ENCODE measurements at places on chromosomes 1 and 21.

GRCh38 chr1:32341971-32342370 lies 5.9 kb upstream of the MARCKSL1 start:
- DNase-seq: no peak

DNA sequence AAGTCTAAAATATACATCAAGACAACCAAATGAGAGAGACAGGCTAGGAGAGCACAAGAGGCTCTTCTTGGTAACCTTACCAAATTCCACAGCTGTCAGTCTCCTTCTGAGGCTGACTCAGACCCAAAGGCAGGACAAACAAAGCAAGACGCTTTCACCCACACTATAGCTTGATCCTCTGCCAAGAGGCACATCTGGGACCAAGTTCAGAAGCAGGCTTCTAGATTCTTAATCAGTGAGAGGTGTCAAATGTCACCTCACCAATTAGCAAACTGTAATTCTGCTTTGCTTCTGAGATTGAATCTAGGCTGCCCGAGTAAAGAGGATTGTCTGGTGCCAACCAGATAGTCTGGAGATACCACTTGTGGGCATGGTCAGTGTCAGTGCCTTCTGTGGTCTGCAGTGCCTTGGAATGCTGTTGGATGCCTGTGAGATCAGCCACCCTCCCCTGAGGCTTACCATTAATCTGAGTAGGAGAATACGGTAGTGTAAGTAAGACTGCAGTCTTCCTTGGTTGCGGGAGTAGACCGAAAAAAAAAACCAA lies 151.0 kb downstream of the FMN2 start:
- DNase-seq: peak; percentile 94

DNA sequence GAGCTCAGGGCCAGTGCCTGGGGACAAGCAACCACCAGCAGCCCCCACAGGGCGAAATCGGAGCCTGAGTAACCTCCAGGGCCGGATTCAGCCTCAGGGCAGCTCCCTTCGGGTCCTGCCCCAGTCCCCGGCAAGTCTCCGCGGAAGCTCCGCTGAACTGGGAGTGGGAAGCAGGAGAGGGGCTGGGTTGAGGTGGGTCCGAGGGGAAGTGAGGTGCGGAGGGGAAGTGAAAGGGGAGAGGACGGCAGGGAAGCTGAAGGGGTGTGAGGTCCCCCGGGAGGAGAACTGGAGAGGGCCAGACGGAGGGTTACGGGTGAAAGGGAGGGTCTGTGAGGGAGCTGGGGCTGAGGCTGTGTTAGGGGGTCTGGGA lies 560 bp downstream of the PADI2 start:
- no peak for DNase-seq

DNA sequence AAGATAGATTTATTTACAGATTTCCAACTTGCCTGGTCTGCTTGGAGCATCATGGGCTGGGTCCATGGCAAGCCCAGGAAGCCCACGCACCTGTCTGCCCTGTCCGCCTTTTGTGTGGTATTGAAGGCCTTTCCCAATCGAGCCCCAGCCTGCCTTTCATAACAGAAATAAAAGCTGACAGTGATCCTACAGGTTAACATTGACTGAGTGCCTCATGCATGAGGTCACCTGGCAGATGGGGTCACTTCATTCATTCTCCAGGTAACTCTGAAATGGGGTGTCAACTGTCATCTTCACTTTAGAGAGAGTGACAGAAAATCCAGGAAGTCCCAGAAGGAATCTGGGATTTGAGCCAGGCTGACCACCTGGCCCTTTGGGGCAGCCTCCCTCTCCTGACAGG lies 36.3 kb upstream of the CASZ1 start:
- no peak for DNase-seq

- peak; percentile 7 for DNase-seq
Observed at GRCh38 chr1:63363014-63363413, 4.4 kb upstream of the ALG6 start.

DNA sequence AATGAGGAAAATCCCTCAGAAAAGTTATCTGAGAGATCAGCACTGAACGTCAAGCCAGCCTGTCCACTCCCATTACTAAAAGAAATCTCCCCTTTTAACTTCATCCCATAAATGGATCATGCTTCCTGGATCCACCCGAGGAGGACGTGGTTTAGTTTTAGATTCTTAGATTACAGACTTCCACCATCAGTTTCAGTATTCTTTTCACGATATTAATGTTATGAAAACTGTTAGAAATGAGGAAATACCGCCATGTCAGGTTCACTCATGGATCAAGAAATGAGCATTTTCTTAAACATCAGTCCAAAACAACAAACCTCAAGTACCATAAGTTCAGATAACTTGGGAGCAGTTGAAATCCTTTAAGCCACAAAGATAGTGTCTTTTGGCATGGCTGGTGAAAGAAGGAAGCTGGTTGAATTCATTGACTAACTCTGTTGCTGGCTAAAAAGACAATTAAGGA lies 49.8 kb downstream of the NFIA start:
- no peak for DNase-seq

DNA sequence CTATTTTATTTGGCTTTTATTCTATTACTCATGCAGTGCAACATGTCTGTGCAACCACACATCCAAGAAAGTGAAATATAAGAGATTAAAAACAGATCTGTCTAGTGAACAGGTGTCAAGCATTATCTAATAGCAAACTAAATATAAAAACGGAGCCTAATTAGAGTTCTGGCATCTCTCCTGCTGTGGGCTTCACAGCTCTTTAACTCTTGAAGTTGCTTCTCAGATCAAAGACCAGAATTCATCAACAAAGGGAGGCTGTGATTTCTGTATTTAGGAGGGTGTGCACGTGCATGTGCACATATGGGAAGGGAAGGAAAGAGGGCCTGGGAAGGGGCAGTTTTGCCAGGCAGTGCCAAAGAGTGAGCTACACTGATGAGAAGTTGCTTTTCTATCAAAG lies 81.0 kb downstream of the MIS18A start:
- DNase-seq: no peak

DNA sequence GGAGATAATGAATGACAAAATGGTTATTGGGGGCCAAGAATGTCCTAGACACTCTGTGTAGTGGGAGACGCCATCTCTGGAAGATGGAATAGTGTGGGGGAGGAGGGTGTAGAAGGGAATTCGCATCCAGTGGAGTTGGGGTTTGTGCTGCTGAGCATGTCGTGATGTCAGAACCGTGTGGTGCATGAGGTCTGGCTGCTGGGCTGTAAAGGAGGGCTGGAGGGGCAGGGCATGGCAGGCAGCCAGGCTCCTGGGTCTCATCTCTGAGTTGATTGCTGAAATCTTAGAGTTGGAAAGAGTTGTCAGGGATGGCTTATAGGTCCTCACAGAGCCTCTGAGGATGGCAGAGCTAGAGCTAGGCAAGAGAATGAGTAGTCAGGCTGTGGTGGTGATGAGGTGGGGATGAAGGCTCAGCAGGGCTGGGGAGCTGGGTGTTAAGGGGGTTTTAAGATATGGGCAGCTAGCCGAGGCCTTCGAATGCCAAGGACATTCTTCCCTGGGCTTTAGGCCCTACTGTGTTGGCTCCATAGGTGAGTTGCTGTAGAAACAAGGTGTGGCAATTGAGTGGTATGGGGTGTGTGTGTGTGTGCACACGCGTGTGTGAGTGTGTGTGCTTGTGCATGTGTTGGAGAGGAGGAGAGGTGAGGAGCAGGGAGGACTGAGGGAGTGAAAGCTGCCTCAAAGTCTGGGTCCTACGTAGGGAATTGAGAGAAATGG lies 1.9 kb downstream of the PPFIA4 start:
- DNase-seq: no peak

GRCh38 chr1:20723537-20724363 lies 5.9 kb upstream of the KIF17 start:
- no peak for DNase-seq

DNA sequence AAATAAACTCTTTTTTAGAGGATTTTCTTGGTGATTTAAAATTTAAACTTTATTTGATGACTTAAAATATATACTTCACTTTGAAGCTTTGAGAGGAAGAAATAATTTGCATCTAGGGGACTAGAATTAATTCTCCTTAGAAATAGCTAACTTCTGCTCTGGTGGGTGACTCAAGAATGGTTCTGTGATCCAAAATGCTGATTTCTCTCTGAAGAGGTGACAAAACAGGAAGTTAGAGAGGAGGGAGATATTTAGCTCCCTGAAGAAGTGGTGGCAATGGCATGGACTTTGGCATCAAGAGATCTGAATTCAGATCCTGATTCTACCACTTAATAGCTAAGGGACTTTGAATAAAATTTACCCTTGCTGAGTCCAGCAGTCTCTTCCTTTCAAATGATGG lies 125.8 kb upstream of the ATP1B1 start:
- no peak for DNase-seq

DNA sequence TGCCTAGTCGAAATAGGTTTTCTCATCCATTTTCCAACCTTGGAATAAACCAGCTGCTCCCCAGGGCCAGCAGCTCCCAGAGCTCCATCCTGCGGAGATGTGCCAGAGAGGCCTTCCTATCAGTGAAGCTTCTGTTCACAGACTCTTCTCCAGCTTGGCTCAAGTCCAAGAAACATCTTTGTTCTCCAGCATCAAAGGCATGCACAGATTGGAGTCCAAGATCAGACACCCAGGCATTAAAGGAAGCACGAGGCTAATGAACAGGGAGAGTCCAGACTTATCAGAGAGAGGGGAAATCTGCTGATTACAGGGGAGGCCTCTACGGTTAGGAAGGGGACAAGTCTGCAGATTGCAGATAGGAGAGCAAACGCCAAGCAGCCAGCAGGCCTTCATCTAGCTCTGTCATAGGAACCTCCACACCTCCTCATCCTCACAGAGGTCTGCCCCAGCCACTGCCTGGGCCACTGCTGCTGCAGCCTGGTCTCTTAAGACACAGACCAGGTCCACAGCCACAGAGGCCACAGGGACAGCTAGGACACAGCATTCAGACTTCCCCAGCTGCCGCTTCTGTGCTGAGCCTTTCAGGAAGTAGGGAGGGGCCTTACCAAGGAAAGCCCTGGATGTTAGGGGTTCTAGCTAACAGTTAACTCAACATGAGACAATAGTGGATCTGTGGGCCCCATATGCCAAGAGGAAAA lies 3.4 kb downstream of the PRR9 start:
- peak; percentile 1 for DNase-seq

- DNase-seq: no peak
Observed at GRCh38 chr1:159847231-159847630, 15.2 kb downstream of the VSIG8 start.

- peak; percentile 34 for DNase-seq
Observed at GRCh38 chr1:6260961-6261614, at the start of gene GPR153. TSS of gene GPR153 (minus strand) at chr1:6261098. CDS start at chr1:6254905, 6,193 bp downstream.

GRCh38 chr1:38923607-38924006 lies 18.0 kb downstream of the RHBDL2 start:
- no peak for DNase-seq

- no peak for DNase-seq
Observed at GRCh38 chr1:205612556-205612955, 19.3 kb downstream of the ELK4 start.

GRCh38 chr1:54121482-54122134 lies 31.2 kb downstream of the CDCP2 start:
- DNase-seq: peak; percentile 77

DNA sequence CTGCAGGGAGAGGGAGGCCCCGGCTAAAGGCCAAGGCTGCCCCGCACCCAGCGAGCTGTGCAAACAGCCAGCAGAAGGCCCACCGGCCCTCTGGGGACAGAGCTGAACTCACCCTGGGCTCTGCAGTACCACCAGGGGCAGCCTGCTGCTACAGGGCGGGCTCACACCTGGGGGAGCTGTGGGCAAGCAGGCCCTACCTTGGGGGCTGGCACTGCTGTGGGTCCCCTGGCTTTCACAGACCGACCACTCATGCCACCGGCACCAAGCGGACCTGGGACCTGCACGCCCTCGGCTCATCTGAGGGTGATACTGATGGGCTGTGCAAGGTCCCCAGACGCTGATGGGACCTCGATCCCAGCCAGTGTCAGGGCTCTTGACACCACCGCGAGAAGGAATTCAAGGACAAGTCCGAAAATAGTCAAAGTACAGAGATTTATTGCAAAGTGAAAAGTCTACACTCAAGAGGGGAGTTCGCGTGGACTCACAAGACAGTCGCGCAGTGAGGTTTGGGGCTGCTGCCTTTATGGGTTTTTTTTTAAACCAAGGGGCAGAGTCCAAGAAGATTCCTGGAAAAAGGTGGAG lies 61.0 kb upstream of the ADARB1 start:
- DNase-seq: no peak

DNA sequence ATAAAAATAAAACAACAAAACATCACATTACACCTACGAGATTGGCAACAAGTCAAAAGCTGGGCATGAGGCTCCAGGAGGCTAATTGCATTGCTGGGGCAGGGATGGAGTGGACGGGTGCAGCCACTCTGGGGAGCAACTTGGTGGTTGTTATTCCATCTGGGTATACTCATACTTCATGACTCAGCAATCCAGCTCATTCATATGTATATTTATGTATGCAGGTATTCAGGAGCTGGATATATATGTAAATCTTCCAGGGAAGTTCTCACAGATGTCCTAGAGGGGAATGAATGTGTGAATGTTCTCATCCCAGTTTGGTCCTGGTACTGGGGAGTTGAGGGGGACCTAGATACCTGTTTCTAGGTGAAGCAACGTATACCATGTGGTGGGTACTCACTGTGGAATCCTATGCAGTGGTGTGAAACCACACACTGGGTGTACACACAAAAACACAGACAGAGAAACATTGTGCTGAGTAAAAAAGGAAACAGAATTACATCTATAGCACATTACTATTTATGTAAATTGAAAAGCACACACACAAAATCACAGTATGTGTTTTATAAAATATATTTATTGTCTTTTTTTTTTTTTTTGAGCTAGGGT lies 79.7 kb upstream of the RAB4A start:
- DNase-seq: peak; percentile 41

- DNase-seq: no peak
Observed at GRCh38 chr1:23288201-23288600, 55.9 kb downstream of the HNRNPR start.

- DNase-seq: peak; percentile 28
Observed at GRCh38 chr1:176949033-176949662, 215.4 kb downstream of the ASTN1 start.

- DNase-seq: no peak
Observed at GRCh38 chr1:8028571-8028910, 2.4 kb upstream of the ERRFI1 start.

DNA sequence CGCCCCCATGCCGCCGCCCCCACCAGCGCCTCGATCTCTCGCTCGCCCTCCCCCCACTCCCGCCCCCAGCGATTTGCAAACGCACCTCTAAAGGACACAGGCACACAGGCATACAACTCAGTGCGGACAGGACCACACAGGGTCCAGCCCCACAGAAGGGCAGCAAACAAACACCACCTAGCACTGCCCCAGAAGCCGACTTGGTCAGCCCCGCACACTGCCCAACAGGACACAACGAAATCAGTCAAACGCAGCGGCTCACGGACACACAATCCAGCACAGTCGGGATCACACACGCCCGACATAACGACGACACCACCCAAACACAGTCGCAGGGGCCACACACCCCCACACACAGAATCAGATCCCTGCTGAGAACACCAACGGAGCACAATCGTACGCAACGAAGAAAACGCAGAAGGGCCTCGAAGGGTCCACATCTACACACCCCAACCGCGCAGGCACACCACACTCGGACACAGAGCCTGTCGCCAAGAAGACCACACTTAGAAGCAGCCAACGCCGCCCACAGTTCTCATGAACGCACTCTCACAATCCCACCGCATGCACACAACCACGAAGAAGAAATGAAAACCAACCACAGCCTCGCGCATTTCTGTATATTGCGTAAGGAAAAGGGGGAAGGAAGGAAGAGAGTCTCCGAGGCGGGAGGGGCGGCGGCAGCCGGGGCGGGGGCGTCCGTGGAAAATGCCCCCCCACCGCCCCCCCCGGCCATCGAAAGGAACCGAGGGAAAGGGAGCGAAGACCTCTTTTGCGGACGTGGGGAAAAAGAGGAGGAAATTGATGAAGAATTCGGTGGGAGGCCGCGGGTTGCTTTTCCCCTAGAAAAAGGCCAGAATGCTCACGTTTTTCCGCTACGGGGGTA lies 481 bp downstream of the TAL1 start:
- DNase-seq: peak; percentile 24

GRCh38 chr21:29245104-29245643 lies 53.5 kb upstream of the BACH1 start:
- no peak for DNase-seq
